MV-4-11 (cell line): ENCODE measurements at places on chromosomes 3 and 15.

DNA sequence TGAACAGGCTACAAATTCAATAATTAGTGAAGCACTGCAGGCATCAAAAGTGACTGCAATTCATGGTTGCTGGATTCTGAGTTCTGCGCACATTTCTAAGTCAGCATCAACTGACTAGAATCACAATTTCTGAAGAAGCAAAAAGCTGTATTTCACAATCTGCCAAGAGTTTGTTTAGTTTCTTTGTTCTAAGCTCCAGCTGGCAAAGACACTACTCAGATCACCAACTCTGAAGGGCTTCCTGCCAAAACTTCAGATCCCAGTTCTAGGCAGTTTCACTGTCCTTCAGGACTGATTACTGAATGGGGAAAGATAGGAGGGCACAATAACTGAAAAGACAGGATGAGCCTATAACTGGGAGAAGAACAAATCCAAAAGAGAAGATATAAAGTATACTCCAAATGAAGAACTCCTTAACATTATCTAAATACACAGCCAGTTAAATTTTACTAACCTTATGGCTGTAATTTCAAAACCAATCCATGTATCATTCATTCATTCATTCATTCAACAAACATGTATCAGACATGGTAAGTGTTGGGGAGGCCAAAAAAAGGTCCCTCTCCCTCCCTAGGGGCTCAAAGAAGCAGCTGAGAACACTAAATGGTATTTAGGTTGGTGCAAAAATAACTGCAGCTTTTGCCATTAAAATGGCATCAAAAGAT is 17.1 kb downstream of the TJP1 start:
- DNase-seq, result no peak

DNA sequence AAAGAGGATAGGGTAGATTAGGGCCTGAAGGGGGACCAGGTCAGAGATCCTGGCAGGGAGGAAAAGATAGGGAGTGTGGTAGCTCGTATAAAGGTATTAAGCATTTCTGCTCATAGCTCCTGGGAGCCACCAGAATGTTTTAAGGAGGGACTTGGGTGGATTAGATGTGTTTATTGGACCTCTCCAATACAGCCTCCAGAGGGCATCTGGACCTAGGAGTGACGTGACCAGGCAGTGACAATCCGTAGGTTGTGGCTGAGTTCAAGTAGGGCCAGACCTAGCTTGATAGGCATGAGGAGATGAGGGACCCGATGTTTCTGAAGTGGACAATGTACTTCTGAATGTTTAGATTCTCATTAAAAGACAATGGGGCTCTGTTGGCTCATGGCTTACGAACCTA is 435.2 kb downstream of the MCTP2 start:
- no peak for DNase-seq

- DNase-seq, result peak; percentile 88
Measured at GRCh38 chr3:187011915-187012314, 81.6 kb downstream of the ST6GAL1 start.

DNA sequence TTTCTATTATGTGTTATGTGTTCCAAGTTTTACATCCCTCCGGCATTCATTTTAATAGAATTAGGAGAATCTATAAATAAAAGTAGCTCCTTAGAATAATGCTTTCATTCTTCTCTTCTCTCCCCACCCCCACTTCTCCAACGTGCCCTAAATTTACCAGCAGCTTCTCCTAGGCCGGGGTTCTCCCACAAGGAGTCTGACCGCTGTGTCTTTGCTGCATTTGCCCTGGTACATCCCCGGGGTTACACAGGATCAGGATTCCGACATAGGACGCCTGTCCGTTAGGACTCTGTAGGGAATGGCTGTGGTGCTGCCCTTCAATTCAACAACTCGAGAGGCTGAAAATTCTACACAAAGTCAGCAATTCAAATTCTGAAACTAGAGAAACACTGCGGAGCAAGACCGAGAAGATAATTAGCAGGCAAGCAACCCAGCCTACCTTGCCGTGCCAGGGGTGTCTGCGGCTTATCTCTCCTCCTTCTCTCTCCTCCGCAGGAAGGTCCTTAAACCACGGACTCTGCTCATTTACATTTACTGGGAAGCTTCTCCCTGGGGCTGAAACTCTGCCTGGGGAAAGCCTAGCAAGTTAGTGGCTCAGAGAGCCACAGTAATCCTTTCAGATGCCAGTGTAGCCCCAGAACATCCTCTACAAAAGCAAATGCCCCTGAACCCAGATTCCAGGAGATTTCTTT is 18.8 kb downstream of the PCSK6 start:
- DNase-seq, result no peak

GRCh38 chr3:178236555-178237277 is 299.5 kb upstream of the KCNMB2 start:
- DNase-seq, result no peak
